Upper lobe of right lung (tissue), 1 donor: ENCODE measurements at places on chromosomes 1 and 21. TPM values are rescaled to one million over a fixed set of nuclear protein-coding genes. Genes with fewer than 3 reads are reported as not detected.

DNA sequence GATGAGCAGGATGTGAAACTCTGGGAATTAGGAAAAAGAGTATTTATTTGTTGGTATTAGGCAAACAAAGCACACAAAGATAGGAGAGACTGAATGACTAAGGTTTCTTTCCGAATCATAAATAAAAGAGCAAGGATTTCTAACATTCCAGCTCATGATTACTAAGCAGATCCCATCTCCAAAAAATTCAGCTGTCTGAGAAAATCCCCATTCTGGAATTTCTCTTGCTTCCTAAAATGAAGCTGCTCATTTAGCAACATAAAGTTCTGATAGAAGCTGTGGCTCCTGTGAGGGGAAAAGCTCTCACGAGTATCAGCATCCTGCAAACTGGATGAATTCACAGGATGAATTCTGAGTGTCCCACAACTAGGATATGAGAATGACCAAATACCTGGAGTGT is 6.7 kb upstream of the SH2D5 start:
- no peak for DNase-seq
- H3K27ac ChIP-seq, result no peak overlapping the region
- H3K4me1 ChIP-seq, result no peaks in the 10 kb centered on the region
- H3K36me3 ChIP-seq, result peaks cover 45% of the 10 kb centered on the region
- H3K4me3 ChIP-seq, result no peak overlapping the region

VWA5B1 gene
- total RNA-seq, result 0.09 TPM

DNA sequence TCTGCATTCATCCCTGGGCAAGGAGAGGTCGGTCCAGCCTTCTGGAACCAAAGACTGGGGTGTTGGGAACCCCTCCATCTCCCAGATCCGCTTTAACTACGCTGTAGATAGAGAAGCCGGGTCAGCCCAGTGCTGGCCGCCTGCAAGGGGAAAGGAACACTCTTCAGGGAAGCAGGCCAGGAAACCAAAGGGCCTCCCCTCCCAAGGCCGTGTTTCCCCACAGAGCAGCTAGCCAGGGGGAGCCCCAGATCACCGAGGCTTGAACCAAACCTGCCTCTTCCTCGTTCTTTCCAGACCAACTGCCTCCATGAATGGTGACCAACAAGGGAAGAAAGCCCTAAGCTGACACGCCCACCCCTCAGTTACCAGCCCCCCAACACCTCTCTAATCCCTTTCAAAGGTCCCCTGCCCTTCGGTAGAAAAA is 1.2 kb upstream of the CHD5 start:
- H3K27ac ChIP-seq, result no peak overlapping the region
- peaks cover 19% of the 10 kb centered on the region for H3K36me3 ChIP-seq
- no peak overlapping the region for H3K4me3 ChIP-seq

DNA sequence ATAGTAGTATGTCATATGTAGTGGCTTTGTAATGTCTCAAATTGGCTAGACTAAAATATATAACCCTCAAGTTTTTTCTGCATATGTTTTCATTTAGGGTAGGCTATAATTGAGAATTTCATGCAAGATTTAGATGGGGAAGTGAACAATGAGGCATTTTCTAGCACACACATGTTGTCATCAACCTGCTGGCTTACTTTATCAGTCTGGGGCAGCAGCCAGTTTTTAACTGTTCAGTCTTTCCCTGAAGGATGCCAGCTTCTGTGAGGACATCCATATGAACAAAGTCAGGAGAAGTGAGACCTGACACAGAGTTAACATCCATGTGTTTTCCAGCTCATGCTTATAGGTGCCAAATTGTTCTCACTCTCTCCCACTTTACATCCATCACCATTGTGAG is 74.7 kb upstream of the OLFM3 start:
- no peak overlapping the region for H3K4me3 ChIP-seq
- DNase-seq, result no peak
- no peaks in the 10 kb centered on the region for H3K4me1 ChIP-seq
- no peaks in the 10 kb centered on the region for H3K36me3 ChIP-seq

DNA sequence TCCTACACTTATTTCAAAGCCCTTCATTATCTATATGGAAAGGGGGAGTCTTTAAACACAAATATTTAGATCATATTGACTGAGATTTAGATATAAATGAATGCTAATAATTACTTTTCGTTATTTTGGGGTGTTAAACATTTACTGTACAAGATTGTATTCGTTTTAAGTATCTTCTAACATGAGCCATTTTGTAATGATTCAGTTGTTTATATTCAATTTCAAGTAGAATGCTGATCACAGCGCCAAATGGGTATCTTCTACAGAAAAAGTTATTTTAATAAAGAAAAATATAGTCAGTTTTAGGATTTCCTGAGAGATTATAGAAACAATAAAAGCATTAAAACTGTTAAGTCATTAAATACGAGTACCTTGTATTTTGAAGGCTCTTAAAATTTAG is 104.5 kb upstream of the HNRNPU start:
- no peaks in the 10 kb centered on the region for H3K27me3 ChIP-seq
- peak overlapping the region; percentile 99 for H3K27ac ChIP-seq
- peak overlapping the region; percentile 71 for H3K4me3 ChIP-seq

TPRG1L gene
- total RNA-seq, result 47.5 TPM

DNA sequence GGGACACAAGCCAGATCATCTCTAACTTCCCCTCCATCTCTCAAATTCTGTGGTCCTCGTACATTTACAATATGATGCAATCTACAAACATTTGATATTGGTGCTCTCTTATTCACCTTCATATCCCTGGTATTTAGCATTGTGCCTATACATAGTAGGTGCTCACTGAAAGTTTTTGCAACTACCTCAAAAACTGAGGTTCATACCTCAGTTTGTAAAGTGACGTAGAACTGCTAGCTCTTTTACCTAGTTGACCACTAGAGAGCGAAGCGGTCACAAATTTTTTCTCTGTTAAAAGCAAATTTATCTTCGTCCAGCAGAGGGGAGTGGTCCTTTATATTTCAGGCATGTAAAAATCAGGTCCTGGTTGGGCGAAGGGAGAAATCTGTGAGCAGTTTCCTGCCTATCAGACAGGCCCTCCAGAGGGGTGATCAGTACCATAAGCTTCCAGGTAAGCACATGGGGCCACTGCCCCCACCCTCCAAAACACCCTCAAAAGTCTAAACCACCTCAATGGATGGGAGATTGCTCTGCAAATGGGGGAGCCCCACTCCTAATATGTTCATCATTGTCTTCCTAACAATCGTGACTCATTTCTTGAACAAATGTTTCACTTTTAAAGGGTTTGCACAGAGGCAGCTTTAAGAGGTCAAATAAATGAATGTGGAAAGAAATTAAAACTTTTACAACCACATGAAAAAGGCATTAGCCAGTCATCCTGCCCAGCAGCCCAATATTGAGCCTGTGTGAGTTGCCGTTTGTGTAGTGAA is 10.6 kb upstream of the HLCS start:
- H3K36me3 ChIP-seq, result no peaks in the 10 kb centered on the region
- H3K4me1 ChIP-seq, result peaks cover 14% of the 10 kb centered on the region
- H3K27me3 ChIP-seq, result no peaks in the 10 kb centered on the region
- DNase-seq, result no peak

GRCh38 chr21:15164678-15165303 is 100.0 kb upstream of the NRIP1 start:
- H3K36me3 ChIP-seq, result no peaks in the 10 kb centered on the region
- H3K27me3 ChIP-seq, result no peaks in the 10 kb centered on the region
- DNase-seq, result no peak
- H3K27ac ChIP-seq, result no peak overlapping the region
- H3K4me1 ChIP-seq, result no peaks in the 10 kb centered on the region
- H3K4me3 ChIP-seq, result no peak overlapping the region

DNA sequence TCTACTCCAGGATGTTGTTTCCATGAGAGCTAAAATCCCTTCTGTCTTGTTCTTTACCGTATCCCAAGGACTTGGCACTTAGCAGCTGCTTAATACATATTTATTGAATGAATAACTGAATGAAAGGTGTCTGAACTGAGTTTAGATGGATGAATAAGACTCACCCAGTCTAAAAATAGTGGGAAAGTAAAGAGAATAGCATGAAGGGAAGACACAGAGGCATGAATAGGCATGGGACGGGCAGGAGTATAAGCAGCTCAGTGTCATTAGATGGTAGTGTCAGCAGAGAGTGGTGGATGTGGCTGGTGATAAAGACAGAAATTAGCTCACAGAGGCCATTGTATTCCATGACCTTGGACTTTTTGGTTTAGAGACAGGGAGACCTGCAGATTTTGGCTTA is 9.2 kb downstream of the IL12RB2 start:
- DNase-seq, result no peak
- no peaks in the 10 kb centered on the region for H3K4me1 ChIP-seq
- no peak overlapping the region for H3K27ac ChIP-seq
- H3K27me3 ChIP-seq, result no peaks in the 10 kb centered on the region
- H3K36me3 ChIP-seq, result no peaks in the 10 kb centered on the region

MOV10 gene
- total RNA-seq, result 62.8 TPM

KCNJ15 gene
- total RNA-seq, result 80.1 TPM

- no peak overlapping the region for H3K4me3 ChIP-seq
- no peaks in the 10 kb centered on the region for H3K27me3 ChIP-seq
Measured at GRCh38 chr1:20896826-20897225, 109.7 kb upstream of the HP1BP3 start.

DNA sequence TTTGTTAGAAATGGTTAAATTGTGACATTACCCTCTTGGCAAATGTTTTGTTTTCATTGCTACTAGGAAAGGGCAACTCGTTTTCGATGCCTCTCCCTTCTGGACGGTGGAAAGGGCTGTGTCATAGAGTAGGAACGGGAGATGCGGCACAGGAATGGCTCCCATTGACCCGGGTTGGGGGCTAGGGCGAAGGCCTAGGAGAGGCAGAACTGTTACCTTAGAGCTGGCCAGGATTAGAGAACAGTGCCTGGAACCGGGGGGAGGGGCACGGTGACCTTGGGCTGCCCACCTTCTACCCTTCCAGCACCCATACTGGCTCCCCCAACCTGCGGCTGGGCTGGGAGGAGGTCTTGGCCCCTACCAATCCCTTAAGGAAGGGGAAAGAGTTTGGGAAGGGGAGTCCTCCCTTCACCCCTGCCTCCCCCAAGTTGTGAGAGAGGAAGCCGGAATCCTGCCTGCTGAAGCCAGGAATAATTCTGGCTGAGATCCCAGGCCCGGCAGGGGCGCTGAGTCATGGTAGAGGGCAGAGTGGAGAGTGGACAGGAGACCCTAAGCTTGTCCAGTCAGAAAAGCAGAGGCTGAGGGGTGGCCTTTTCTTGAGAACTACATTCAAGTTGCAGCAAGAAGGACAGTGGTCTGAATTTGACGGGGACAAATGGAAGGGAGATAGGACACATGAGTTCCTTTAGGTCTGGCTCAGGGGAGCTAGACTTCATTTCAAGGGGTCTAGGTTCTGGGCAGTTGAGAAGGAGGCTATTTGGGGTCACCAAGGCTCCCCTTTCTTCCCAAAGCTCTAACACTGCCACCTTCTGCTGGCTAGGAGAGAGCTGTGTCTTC is 8.2 kb downstream of the LMNA start:
- H3K4me3 ChIP-seq, result peak overlapping the region; percentile 39
- H3K36me3 ChIP-seq, result no peaks in the 10 kb centered on the region
- peak overlapping the region; percentile 95 for H3K27ac ChIP-seq

SPRR2F gene
- not detected for total RNA-seq

DNA sequence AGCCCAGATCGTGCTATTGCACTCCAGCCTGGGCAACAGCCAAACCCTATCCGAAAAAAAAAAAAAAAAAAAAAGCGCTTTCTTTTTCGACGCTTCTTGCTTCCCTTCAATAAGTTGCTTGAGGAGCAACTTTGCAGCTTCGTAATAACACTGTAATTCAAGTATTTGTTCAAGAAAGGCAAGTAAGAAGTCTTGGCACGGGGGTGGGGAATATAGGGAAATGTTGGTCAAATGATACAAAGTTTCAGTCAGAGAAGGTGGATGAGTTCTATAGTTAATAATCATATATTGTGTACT is 871 bp upstream of the PSMA5 start:
- peak overlapping the region; percentile 88 for H3K27ac ChIP-seq
- peaks cover 1% of the 10 kb centered on the region for H3K36me3 ChIP-seq
- peak overlapping the region; percentile 95 for H3K4me3 ChIP-seq
- no peaks in the 10 kb centered on the region for H3K27me3 ChIP-seq
- H3K4me1 ChIP-seq, result peaks cover 14% of the 10 kb centered on the region

DNA sequence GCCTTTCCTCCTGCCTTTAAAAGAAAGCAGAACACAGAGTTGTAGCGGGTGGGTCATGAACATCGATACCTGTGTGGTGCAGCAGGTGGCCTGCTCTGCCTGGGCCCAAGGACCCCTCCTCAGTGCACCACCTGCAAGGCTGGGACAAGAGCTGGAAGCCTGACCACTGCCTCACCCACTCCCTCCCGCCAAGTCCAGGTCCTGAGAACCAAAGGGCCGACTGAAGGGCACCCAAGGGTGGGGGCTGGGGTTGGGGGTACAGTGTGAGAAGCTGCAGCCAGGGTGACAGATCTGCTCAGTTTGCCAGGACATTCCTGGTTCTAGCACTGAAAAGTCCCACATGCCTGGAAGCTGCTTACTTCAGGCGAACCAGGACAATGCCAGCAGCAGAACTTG is 36.1 kb downstream of the NTPCR start:
- no peak overlapping the region for H3K4me3 ChIP-seq
- no peak overlapping the region for H3K27ac ChIP-seq
- no peak for DNase-seq
- no peaks in the 10 kb centered on the region for H3K36me3 ChIP-seq

HSPB7 gene
- 10.7 TPM for total RNA-seq

DNA sequence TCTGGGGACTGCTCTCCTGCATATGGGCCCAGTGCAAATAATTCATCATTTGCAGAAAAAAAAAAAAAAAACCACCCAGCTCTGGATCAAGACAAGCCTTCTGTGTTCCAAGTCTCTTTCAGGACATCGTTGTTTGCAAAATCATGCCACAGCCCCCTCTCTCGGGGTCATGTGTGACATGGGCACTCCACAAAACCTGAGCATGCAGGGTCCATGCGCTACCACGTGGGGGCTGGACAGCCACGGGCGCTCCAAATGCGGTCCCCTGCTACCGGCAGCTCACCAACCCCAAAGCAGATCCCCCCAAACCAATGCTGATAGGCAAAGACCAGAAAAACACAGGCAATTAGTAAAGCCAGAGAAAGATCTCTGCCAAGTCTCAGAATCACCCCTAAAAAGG is 17.6 kb downstream of the NPHP4 start:
- H3K4me1 ChIP-seq, result no peaks in the 10 kb centered on the region
- no peak overlapping the region for H3K27ac ChIP-seq
- H3K27me3 ChIP-seq, result no peaks in the 10 kb centered on the region

DNA sequence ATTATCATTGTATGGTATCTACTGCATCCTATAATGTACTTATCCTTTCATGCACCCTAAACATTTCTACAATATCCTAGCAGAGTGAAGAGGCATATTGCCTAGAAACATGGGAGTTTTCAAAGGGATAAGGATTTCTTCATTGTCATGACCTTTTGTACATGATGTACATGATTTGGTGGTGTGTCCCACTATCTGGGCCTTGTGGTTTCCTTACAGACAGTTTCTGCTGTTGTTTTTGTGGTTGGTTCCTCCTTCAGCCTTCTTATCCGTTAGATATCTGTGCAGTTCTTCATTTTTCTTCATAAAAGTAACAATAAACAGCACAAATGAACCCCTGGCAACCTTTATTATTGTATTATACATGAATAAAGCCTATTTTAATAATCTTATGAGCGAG is 70.4 kb upstream of the BACH1 start:
- H3K36me3 ChIP-seq, result no peaks in the 10 kb centered on the region
- H3K27me3 ChIP-seq, result no peaks in the 10 kb centered on the region
- H3K4me3 ChIP-seq, result no peak overlapping the region
- H3K27ac ChIP-seq, result no peak overlapping the region
- DNase-seq, result no peak
